ENCODE measurements at places on chromosomes 12 and 14.

DNA sequence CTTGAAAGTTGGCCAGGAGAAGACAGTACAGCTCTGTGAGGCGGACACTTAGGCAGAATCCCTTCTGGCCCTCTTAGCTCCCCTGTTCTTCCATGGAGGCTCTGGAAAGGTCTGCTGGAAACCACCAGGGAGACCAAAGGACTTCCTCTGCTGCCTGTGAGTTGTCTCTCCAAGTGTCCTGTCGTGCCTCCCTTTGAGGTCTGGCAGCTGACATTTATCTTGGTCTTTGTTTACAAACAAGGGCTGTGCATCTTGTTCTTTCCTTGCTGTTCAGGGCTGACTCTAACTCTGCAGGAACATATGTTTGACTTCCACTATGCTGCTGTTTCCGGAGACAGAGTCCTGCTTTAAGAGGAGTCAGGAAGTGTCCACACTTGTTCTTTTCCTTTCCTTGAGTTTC is 159.9 kb upstream of the FRMD6 start:
- DNase-seq: no peak

- DNase-seq: no peak
These were observed 117.8 kb downstream of the DUSP6 start for GRCh38 chr12:89234324-89235114.

- no peak for DNase-seq
These were observed 52.5 kb upstream of the FOXN3 start for GRCh38 chr14:89469210-89470198.

GRCh38 chr12:34121360-34121759 is 99.1 kb downstream of the ALG10 start:
- no peak for DNase-seq

DNA sequence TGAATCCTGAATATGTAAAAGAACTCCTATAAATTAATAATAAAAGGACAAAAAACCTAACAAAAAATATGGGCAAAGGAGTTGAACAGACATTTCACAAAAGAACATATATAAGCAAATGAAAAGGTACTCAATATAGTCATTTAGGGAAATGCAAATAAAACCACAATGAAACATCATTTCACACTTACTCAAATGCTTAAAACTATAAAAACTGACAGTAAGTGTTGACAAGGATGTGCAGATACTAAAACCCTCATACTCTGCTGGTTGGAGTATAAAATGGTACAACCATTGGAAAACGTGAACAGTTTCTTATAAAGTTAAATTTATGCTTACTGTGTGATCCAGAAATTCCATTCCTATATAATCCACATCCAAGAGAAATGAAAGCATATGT is 247.1 kb downstream of the GXYLT1 start:
- DNase-seq: no peak

- no peak for DNase-seq
These were observed 369.0 kb upstream of the FAR2 start for GRCh38 chr12:28780096-28780495.
